ENCODE measurements at places on chromosomes 6 and 20.

- DNase-seq, result no peak
These were observed 6.0 kb upstream of the RBM38 start for GRCh38 chr20:57384953-57385761.

DNA sequence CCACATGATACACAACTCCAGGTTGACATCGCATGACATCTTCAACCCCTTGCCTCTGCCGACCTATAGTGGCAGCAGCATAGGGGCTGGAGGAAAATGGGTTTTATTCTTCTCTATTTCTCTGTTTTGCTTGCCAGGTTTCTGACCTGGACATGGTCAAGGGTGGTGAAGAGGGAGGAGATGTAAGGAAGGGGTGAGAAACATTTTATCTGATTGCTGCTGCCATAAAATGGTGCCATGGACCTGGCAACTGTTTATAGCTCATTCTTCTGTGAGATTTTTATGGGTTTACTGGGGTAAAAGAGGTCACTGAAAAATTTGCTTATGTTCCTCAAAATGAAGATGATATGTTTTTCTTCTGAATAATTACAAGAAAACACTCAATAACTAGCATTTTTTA is 266.7 kb upstream of the FOXQ1 start:
- DNase-seq, result no peak

DNA sequence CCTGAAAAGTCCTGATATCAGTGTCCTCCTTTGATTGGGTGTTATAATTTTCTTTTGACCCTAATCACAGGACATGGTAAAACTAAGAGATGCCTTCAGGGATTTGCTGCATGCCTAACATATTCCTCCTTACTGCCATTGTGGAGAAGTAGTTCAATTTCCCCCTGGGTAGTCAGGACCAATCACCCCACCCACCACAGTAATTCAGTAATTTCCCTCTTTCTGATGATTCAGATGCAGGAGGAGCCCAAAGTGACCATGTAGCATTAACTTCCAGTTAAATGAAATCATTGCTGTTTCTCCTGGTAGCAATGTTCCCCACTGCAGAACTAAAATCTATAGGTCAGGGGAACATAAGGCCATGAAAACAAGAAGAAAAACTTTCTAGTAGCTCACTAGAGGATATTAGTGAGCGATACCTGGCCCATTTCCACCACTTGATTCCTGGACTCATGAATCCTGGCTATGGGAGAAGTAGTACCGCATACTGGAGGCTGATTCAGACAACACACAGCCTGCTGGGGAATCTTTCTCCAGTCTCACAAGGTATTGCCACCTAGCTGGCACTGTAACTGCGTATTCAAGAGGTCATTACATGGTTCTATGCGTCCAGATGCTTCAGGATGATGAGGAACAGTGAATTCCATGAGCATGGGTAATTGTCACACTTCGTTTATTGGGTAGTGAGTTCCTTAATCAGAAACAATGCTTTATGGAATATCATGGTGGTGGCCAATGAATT is 561.2 kb downstream of the HAO1 start:
- no peak for DNase-seq

- no peak for DNase-seq
These were observed 23.7 kb downstream of the TRAF3IP2 start for GRCh38 chr6:111581957-111582356.

DNA sequence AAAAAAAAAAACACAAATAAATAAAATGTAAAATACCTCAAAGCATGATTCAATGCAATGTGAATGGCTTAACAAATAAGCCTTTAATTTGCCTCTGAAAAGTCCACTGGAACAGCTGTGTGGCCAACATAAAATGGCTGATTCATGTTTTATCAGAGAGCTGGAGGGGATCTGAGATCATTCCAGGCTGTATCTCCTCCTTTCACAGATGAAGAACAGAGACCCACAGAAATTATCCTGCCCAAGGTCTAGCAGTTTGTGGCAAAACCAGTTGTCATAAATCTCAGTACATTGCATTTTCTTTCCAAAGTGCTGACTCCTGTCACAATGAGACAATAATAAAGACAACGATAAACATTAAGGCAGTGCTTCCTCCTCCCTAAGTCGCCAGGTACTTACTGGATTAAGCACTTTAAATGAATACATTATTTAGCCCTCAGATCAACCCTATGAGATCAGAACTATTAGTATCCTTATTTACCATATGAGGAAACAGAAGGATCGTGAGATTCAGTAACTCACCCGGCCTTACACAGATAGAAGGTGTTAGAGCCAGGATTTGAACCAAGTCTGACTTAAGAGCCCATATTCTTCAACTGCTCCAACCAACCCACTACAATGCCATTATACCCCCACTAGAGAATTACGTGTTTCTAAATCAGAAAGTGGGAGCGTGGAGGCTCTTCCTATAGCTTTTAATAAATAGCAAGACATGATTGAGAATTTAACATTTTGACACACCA is 118.3 kb downstream of the KIF13A start:
- peak; percentile 4 for DNase-seq

GRCh38 chr6:116201538-116201937 is 52.3 kb downstream of the TSPYL4 start:
- DNase-seq, result no peak

- DNase-seq, result no peak
These were observed 312.3 kb upstream of the SUPT3H start for GRCh38 chr6:45689926-45690615.

GRCh38 chr6:153047386-153047785 is 44.9 kb upstream of the MTRF1L start:
- DNase-seq, result no peak

GRCh38 chr6:23414922-23415321 is 711.1 kb upstream of the NRSN1 start:
- DNase-seq, result no peak

DNA sequence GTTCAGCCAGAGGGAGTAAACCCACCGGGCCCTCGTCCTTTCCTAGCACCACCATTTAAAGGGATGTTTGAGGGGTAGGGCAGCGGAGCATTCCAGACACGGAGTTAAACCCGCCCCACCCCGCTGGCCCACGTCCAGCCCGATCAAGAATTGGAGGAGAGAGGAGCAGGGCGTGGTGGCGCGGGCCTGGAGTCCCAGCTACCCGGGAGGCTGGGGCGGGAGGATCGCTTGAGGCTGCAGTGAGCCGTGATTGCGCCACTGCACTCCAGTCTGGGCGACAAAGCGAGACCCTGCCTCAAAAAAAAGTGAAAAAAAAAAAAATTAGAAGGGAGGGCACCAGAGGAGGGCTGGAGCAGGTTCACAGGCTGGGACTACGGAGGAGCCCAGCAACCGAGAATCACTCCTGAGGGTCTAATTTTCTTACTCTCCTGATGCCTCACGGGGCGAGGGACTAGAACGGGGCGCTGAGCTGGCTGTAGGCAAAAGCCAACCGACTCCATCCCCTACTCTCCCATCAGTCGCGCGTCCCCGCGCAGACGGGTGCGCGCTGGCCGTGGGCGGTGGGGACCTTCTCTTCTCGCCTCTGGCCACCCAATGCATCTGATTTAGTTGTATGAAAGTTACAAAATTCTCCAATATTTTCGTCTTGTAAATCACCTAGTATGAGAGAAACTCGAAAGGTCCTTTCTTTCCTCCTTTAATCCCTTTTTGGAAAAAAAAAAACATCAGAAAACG is 6.1 kb upstream of the HSPA1B start:
- DNase-seq, result peak; percentile 72

DNA sequence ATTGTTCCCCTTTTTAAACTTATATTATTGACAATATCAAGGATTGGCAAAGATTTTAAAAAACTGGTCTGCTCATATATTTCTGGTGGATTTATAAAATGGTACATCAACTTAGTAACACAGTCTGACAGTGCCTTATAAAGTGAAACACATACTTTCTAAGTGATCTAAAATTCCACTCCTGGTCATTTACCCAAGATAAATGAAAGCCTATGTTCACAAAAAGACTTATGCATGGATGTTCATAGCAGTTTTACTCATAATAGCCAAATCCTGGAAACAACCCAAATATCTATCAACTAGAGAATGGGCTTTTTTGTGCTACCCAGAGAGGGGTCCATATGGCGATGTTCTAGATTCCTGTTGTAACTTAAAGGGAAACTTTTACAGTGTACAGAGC is 222.4 kb upstream of the FAM83B start:
- no peak for DNase-seq

GRCh38 chr6:14966096-14966905 is 279.6 kb upstream of the JARID2 start:
- DNase-seq, result no peak

DNA sequence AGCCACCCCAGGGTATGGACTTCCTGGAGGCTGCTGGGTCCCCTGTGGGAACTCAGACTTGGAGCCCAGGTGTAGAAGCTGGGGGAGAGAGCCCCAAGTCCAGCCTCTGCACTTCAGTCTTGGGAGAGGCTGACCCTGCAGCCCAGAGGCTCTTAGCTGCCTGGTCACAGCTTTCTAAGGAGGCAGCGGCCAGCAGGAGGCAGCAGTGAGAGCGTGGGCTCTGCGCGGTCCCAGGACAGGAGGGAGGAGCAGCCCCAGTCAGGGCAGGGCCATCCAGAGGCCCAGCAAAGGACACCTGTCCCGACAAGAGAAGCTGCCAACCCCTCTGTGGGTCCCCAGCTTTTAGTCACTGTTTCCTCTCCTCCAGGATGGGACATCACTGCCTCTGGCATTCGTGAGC is 9.4 kb downstream of the TREML2 start:
- DNase-seq, result peak; percentile 58

DNA sequence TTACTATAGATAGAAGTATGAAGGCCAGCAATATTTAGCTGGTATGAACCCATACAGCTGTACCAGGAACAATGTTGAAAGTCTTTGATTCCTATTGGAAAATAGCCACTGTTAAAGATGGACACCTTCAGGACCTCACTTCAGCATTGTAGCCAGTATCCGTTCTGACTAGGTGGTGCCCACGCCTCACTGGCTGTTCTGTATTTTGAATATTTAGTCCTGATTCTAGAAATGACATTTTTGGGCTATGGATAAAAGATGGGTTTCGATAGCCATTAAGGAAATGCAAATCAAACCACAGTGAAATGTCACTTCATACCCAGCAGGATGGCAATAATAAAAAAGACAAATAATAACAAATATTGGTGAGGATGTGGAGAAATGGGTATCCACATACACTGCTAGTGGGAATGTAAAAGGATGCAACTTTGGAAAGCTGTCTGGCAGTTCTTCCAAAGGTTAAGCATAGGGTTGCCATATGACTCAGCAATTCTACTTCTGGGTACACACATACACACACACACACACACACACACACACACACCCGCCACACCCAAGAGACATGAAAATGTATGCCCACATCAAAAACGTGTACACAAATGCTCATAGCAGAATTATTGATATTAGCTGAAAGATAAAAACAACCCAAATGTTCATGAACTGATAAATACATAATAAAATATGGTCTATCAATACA is 56.8 kb downstream of the UTRN start:
- DNase-seq, result peak; percentile 14

DNA sequence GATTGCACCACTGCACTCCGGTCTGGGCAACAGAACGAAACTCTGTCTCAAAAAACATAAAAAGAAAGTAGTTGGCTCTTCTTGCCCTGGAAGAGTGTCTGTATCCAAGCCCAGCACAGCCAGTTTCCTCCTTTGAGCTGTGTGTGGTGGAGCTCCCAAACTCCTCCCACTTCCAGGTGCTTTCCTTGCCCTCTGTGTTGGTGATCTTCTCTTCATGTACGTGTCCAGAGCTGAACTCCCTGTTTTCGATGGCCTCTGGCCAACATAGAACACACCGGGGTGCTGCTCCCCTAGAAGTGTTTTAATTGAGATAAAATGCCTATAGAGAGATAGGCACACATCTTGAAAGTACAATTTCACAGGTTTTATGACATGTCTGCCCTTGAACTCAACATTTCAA is 16.7 kb upstream of the SGK2 start:
- DNase-seq, result peak; percentile 28

- no peak for DNase-seq
These were observed 231.4 kb downstream of the FOXC1 start for GRCh38 chr6:1841136-1841535.

DNA sequence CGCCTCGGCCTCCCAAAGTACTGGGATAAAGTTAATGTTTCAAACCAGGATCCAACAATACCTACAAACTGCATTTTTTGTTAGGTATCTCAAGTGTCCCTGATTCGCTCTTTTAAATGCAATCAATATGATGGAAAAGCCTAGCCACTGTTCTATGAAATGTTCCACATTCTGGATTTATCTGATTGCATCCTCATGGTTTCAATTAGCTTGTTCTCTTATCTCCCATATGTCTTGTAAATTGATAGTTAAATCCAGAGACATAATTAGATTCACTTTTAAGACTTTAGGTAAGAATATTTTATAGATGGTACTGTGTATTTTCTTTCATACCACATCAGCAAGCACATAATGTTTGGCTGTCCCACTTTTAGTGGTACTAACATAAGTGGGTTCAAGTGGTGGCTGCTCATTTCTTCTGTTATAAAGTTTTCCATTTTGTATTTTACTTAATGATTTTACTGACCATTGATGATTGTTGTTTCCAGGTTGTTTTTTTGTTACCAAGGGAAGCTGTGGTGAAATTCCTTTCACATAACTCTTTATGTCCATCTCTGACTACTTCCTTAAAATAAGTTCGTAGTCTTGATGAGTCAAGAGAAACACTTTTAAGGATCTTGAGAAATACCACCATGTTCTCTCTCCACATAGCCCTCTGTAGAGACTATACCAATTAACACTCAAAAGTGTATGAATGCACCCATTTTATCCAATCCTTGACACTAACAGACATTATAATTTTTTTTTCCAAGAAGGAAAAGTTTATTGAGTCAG is 40.5 kb downstream of the RNGTT start:
- DNase-seq, result no peak

DNA sequence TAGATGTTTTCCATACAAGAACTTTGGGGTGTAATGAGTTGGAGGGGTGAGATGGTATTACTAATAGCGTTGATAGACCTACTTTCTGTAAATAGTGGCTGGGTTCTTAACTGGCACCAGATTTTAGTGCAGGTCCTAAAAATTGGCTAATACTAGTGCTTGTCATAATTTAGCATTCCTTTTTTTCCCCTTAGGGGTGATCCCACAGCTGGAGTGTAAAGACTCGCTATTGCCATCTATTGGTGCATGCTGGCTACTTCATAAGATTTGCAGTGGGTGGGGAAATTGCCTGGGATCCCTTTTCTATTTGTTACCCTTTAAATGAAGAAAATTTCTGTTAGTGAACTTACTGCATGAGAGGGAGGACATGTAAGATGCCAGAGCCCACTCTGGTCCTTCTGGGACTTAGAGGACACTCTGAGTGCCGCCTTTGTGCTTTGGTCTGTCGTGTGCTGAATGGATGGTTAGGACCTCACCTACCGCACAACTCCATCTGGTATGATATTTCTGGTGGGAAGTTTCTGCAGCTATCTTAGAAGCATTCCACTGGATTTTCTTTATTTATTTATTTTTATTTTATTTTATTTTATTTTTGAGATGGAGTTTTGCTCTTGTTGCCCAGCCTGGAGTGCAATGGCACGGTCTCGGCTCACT is 195.5 kb downstream of the JARID2 start:
- DNase-seq, result peak; percentile 84

DNA sequence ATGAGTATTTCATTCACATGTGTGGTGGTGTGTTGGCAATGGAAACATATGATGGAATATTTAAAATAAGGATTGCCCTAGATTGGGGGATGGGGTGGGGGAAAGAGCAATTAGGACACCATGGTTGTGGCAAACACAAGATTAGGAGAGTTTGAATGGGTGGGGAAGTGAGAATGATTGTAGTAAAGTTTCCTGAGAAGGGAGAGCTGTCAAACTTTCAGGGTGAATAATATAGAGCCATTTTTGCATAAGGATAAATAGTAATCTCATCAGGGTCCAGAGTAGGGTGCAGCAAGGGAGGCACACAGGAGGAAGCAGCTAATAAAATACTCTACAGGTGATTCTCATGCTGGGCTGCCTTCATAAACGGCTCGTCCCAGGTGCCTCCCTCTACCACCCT is 294.9 kb upstream of the MARCKS start:
- no peak for DNase-seq

All from erythroblast (primary cell).